ENCODE measurements at places on chromosomes 16 and 17.

GRCh38 chr17:74520016-74520434 is 11.2 kb downstream of the CD300LB start:
- DNase-seq: no peak

DNA sequence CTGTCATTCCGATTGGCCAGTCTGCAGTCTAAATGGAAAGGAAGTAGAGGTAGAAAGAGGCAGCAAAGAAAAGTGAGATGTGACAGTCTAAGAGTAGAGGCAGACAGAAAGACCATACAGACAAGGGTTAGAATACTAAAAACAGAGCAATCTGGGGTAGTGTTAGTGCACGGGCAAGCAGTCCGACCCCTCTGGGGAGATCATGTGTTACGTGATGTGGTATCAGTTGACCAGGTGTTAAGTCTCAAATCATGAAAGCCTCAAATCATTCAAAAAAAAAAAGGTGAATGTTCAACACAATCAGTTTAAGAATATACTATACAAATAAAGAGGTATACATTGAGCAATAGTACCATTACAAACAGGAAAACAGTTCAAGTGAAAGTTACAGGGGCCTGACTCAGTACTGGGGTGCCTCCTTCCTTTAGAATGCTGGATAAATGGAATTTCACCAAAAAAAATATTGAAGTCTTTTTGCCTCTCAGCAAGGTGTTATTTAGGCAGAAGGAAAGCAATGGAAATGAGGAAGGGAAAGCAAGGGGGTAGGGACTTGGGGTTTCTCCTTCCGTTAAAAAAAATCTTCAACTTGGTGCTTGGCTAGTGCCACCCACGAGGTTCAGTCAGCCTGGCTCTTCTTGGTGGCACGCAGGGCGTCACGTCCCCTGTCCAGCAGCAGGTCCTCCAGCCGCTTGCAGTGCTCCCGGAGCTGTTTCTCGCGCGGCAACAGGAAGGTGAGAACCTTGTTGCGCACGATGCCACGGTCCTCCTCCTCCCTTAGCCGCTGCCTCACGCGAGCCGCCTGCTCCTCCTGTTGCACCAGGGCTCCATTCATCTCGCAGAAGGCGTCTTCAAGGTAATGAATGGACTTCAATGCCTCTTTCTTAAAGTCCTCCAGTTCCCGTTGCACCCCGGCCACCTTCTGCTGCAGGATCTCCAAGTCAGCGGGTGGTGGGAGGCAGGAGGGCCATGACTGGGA is 616 bp downstream of the CCDC182 start:
- no peak for DNase-seq

DNA sequence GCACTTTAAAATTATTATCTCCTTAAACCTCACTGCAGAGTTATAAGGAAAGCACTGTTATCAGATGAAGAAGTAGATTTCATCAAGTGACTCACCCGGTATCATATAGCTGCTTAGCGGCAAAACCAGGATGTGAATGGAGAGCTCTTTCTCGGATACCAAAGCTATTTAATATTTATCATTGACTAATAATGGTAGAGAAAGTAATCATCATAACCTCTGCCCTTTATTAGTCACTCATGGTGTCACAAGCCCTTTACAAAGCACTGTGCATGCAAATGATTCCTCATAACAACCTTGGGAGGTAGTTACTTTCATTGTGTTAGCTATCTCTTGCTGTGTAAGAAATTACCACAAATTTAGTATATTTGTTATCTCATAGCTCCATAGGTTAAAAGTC is 592.9 kb downstream of the MAF start:
- DNase-seq: no peak

GRCh38 chr17:46866747-46867146 is 15.4 kb downstream of the WNT9B start:
- no peak for DNase-seq

DNA sequence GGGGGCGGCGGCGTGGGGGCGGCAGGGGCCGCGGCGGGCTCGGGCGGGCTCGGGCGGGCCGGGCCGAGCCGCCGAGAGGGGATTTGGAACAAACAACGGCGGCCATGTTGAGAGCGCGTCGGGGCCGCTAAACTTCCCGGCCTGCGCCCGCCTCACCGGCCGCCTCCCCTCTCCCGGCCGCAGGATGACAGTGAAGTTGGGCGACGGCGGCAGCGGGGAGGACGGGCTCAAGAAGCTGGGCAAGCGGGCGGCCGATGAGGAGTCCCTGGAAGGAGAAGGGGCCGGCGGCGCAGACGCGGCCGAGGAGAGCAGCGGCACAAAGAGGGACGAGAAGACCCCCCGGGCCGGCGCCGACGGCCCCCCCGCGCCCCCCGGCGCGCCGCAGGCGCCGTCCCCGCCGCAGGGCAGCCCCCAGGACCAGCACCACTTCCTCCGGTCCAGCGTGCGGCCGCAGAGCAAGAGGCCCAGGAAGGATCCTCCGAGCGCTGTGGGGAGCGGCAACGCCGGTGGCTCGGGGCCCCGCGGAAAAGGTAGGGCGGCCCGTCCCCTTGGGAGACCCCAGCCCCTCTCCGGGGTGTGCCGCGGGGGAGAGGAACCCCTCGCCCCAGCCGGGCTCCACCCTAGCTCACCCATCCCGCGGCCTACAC is 2.4 kb downstream of the CRAMP1 start:
- no peak for DNase-seq

DNA sequence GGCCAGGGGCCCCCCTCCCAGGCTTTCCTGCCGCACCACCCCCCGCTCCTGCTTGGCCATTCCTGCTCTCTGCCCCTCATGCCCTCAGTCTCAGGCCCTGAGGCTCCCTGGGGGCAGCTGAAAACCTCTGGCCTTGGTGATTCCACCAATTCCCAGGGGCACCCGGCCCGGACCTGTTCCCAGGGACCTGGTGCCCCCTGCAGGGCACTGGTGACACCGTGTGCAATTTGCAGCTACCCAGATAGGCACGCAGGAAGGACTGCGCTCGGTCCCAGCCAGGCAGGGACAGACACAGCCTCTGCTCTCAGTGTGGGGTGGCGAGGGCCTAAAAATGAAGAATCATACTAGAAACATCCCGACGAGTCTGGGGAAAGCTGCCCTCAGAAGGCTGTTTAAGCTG is 13.4 kb downstream of the WFDC1 start:
- DNase-seq: no peak

- DNase-seq: no peak
These were observed 37.8 kb upstream of the STH start for GRCh38 chr17:45961206-45961605.

- DNase-seq: no peak
These were observed 39.2 kb downstream of the SLC7A5 start for GRCh38 chr16:87829988-87830672.

DNA sequence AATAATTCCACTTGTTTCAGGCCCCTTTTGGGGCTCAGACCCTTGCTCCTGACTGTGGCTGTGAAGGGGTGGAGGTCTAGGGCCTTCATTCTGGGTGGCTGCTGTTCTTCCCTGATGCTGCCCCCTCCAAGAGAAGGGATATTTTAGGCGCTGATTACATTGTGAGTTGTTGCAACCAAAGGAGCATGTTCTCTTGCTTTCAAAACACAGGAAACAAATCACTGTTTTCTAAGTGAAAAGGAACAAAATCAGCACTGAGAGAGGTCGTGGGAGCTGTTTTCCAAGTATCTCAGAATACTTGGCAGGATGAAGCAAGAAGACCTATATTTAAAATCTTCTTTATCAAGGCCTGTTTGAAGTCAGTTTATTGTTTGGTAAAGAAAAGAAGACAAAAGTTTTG is 25.3 kb upstream of the SEC14L1 start:
- DNase-seq: no peak

DNA sequence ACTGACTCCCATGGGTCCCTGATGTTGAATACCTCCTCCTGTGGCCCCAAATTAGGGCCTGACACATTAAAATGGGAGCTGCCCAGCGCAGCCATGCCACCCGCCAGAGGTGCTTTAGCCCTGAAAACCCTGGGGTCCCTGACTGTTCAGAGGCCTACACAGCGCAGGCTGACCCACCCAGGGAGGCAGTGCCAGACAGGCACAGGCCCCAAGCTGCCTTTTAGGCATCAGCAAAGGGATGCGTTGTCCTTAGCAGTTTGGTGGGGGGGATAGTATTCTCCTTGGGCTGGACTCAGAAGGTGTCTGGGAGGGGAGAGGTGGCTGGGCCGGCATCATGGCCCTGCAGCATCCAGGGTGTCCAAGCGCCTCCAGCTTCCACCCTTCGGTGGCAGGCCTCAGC is 1.4 kb downstream of the RAPGEFL1 start:
- DNase-seq: no peak

GRCh38 chr16:65185241-65185778 is 63.4 kb upstream of the CDH11 start:
- no peak for DNase-seq

GRCh38 chr17:17729620-17730249 is 48.5 kb downstream of the RAI1 start:
- DNase-seq: no peak

- DNase-seq: no peak
These were observed 146.1 kb upstream of the NLRP1 start for GRCh38 chr17:5730373-5730772.

DNA sequence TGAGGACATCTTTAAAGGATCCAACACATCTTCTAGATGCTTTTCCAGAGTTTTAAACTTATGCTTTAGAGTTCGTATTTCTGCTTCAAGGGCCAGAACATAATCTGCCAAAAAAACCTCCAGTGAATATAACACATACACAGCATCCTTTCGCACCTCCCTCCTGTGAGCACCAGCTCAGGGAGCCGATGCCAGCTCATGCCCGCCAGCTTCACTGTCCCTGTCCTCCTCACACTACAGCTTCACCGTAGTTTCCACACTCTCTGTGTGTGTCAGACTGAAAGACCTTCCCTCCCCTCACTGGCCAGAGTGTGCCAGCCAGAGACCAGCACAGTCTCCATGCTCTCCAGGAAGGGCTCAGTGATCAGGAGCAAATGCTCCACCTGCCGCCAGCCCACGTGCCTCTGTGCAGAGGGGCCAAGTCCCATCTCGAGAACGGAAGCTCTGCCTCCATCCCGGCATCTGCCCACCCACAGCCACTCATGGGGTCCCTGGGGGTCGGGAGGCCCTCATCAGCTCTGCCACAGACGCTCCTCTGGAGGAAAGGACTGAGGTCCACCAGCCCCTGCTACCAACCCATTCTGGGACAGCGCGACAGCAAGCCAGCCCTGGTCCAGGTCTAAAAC is 40.8 kb downstream of the CCDC57 start:
- no peak for DNase-seq

GRCh38 chr16:13997933-13998332 is 73.2 kb upstream of the MRTFB start:
- no peak for DNase-seq

- no peak for DNase-seq
These were observed 306.1 kb upstream of the KIF2B start for GRCh38 chr17:53516636-53517035.

DNA sequence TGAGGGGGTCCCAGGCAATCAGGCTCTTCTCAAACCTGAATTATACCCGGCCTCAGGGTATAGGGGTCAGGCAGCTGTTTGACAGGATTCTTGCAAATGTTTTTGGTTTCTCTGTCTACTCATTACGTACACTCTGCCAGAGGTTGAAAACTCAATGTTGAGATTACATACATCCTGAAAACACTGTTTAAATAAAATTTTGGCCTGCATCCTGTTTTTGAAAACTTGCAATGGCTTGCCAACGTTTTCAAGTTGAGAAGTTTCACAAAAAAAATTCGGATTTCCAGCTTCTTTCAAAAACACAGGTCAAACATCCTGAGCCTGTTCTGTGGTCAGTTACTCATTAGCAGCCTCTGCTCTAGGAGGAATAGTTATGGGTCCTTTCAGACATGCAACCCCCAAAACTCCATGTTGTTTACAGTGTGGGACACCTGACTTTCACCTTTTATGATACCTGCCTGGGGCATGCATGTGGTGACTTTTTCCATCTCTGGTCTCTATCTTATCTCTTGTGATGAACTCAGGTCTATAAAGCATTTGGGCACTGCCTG is 577.8 kb downstream of the WWOX start:
- no peak for DNase-seq

DNA sequence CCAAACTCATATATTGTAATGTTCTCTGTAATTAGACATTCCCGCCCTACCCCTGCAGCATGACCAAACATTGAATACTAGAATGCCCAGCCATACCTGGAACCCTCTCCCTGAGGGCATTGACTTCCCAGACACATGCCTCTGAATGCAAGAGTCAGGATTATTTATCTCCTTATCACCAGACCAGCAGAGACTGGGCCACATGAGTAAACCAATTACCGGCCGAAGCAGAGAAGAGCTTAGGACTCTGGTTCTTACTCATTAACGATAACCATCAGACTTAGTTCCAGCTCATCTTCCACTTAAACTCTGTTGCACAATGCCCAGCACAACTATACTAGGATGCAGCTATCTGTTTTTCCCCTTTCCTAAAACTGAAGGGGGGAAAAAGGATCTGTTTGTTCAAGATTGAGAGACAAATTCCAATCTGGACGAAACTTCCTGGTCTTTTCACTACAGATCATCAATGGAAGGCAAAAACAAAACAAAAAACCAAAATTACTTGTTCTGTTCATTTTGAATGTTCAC is 88.2 kb upstream of the CORO6 start:
- DNase-seq: no peak

GRCh38 chr16:67490335-67491096 is 7.2 kb upstream of the AGRP start:
- DNase-seq: no peak

- no peak for DNase-seq
These were observed 265.6 kb downstream of the CDH13 start for GRCh38 chr16:82892324-82892723.

- no peak for DNase-seq
These were observed 23.7 kb downstream of the SBK1 start for GRCh38 chr16:28316054-28316453.

DNA sequence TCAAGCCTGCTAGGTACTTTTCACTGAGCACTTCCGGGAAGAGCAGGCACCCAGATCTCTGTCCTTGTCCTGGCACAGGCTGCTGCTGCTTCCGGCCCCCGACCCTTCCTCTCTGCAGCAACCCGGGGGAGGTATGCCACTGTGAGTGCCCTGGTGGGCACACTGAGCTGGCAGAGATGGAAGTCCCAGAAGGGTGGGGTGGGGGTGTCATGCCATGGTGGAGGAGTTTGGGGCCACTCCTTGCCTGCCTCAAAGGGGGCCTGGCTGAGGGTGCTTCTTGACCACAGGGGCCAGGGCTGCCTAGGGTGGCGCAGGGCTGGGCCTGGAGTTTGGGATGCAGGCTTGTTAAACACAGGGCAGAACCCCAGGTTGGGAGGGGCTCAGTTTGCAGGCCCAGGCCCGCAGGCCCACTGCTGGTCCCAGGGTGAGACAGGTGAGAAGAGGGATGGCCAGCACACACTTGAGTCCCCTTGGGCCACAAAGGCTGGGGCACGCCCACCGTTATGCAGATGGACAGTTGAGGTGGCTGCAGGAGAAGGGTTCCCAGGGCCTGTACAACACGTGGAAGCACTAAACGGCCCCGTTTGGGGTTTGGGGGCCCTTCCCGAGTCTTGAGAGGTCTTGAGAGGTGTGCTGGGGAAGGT is 8.7 kb downstream of the TMEM235 start:
- no peak for DNase-seq

GRCh38 chr17:29225396-29225795 is 21.3 kb upstream of the CRYBA1 start:
- DNase-seq: no peak

- DNase-seq: no peak
These were observed 36.0 kb downstream of the SLC6A2 start for GRCh38 chr16:55691771-55692170.
